ENCODE measurements at places on chromosomes 1 and 21.

- DNase-seq, result no peak
Measured at GRCh38 chr1:183533617-183534174, 56.6 kb downstream of the NCF2 start.

DNA sequence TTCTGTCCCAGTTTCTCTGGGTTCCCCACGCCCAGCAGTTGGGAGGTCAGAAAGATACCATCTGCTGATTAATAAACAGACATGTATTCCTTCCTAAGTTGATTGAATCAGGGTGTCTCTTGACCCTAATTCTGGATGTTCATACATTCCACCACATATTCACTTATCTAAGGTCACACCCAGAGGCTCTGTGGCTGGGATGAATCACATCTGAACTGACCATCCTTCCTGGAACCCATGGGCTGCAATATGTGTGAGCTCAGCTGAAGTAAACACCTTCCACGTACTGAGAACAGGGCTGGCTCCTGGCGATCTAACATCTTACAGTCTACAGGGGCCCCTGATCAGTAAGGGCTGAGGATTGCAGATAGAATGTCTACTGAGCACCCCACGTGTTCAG lies 20.5 kb upstream of the TRABD2B start:
- DNase-seq, result peak; percentile 40

DNA sequence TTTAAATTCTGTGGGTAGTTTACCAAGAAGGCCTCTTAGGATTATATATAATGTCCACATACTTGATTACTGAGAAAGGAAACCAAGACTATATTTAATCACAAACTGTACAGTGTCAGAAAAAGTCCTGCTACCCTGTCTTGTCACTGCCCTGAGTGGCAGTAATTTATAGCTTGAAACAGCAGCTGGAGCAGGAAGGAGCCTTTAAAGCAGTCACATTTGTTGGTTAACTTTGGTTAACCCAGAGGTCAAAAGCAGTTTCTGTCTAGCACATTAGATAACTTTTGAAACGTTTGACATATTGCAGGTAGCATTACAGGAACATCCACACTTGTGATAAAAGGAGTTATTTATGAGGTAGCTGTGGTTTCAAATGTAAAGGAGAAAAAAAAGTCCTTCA lies 161.7 kb downstream of the ROR1 start:
- no peak for DNase-seq

- DNase-seq, result no peak
Measured at GRCh38 chr1:156194300-156194652, 372 bp downstream of the SLC25A44 start.

DNA sequence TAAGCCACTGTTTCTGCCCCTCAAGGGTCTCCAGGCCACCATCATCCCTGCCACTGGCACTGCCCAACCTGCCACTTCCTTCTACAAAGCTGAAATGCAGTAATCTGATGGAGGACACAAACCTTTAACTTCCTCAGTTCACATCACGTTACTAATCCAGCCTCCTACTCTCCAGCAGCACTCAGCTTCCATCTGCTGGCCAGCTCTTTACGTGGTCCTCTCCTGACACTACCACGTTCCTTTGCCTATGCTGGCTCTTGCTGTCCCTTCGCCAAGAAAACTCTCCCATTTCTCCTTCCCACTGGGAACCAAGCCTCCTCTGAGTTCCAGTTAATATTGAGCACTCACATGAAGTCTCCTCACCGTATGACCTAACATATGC lies 124.0 kb downstream of the EDEM3 start:
- DNase-seq, result no peak

DNA sequence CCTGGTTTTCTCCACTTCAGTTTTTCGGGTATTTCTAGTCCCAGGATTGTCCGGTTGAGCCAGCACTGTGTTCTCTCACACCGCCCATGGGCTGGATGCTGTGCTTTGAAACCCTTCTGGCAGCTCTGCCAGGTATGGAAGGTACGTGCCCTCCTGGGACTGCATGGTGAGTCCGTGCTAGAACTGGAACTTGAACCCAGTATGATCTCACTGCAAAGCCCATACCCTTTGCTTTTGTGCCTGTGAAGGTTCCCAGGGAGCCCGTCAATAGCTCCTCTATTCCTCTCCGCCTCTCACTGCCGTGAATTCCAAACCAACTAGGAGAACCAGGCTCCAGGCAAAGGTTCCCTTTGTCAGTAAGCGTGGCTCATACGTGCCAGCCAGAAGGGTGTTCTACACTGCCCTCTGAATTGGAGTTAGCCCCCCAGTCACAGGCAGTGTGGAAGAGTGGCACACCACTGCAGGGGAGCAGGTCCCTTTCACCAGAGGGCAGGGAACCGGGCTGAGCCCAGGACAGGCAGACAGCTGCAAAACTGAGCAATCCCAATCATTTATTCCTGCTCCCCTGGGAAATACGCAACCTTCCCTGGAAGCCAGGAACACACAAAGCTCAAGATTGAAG lies 310.2 kb downstream of the CAMTA1 start:
- DNase-seq, result no peak

- no peak for DNase-seq
Measured at GRCh38 chr21:40425981-40426380, 421.0 kb downstream of the DSCAM start.

DNA sequence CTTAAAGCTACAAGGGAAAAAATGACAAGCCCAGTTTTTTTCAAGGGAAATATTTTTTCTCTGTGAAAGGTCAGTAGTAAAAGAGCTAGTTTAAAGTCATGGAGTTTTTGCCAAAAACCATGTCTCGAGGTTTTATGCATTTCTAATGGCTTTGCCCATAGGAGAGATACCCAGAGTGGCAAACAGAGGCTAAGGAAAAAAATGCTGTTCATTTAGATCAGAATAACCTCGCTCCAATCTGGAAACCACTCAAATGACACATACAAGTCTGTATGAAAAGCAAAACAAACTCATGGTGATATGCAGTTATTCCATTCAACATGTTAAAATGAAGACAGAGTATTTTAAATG lies 36.9 kb upstream of the EDEM3 start:
- DNase-seq, result peak; percentile 64

DNA sequence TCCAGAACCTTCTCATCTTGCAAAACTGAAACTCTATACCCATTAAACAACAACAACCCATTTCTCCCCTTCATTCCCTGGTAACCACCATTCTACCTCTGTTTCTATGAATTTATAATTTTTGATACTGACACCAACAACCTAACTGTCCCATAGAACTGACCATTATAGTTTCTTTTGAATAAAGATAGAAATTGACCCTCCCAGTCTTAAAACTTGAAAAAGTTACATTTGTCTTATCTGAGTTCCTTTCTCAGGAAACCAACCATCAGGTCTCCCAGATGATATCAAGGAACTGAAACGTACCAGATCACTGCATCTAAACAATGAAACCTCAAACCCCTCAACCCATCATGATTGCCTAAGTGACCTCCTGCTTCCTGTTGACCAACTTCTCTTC lies 27.1 kb downstream of the RNF115 start:
- no peak for DNase-seq

- no peak for DNase-seq
Measured at GRCh38 chr1:85440612-85441011, 24.3 kb downstream of the DDAH1 start.

DNA sequence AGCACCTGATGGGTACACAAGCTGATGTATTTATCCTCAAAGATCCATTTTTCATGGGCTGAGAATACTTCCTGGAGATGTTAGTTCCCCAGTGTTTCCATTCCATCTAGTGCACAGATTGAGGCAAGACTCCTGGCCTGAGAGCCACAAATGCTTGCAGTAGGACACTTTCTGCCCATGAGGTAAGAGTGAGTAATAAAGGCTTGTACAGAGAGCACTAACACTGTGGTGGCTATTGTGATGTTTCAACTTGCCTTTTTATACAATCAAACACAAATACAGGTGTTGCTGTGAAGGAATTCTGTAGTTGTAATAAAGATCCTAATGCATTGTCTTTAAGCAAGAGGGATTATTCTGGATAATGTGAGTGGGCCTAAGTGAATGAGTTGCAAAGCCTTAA lies 186.1 kb upstream of the ADAMTS5 start:
- DNase-seq, result no peak

DNA sequence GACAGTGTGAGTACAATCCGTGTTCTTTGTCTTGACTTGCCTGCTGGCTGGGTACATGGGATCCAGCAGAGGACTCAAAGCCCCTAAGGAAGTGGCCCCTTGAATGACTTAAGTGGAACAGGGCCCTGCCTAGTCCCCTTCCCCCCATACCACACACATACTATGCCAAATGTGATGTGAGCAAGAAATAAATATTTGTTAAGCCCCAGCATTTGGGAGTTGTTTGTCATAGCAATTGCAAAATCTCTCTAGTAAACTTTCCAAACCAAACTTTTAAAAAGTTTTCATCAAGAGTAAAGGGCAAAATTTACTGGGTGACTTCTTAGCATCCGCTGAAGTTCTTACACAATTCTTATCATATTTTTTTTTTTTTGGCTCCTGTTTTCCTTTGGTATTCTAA lies 32.5 kb upstream of the CACHD1 start:
- no peak for DNase-seq

All from fibroblast of lung (primary cell).